ENCODE measurements at places on chromosomes 1 and 21.

GRCh38 chr1:94727846-94728715 is 92.1 kb upstream of the SLC44A3 start:
- no peak for DNase-seq

GRCh38 chr1:101497881-101498559 is 261.2 kb downstream of the S1PR1 start:
- DNase-seq = no peak

DNA sequence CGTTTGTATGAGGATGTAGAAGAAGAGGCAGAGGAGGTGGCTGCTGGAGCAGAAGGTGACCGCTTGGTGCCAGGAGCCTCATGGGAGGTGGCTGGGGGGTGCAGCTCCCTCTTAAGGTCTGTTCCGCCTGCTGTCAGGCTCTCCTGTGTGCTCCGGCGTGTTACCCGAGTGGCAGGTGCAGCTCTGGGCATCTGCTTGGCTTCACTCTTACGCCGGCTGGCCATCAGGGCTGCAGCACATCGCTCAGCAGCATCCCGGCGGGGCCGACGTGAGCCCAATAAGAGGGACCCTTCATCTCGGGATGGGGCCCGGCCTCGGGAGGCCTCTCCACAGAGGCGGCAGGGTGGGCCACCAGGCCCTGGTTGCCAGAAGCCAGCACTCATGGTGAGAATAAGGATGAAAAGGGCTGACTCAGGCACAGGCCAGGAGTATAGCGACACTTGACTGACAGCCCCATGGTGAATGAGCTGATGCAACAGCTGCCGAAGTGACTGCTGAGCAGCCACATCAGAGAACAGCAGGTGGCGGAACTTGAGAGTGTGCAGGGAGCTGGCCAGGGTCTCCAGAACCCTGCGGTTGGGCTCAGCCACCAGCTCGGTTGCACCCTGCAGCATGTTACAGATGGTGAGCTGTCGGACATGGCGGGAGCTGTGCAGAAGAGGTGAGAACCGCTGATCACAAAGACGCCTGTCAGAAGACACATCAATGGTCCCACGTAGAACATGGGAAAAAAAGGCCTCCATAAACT is 17.5 kb downstream of the LRRC41 start:
- DNase-seq = no peak

DNA sequence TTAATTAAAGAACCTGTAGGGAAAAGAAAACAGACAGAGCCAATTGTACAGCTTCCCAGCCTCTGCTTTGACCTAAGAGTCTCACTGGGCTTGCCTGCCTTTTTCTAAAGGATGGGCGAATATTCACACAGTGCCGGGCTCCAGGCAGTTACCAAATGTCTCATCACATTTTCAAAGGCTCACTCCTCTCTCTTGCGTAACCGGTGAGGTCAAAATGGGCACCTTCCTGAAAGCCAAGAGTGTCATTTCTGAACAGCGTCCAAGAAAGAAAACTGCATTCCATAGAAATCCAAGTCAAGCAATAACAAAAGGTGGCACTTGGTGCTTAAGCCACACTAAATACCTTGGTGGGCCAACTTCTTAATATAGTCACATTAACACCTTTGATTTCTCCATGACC is 710 bp upstream of the PALMD start:
- DNase-seq = peak; percentile 44

GRCh38 chr1:247054992-247055415 is 23.6 kb downstream of the ZNF670 start:
- no peak for DNase-seq

- DNase-seq = no peak
Observed at GRCh38 chr1:91651243-91651642, 150.6 kb downstream of the CDC7 start.

DNA sequence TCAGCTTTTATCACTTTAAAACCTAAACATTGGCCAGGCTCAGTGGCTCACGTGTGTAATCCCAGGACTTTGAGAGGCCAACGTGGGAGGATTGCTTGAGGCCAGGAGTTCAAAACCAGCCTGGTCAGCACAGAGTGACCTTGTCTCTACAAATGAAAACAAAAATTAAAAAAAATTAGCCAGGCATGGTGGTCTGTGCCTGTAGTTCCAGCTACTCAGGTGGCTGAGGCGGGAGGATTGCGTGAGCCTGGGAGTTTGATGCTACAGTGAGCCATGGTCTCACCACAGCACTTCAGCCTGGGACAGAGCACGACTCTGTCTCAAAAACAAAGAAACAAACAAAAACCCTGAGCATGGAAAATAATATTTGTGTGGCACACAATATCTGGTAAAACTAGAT is 143.5 kb upstream of the HNRNPU start:
- no peak for DNase-seq

- DNase-seq = no peak
Observed at GRCh38 chr21:14911351-14911750, 153.4 kb downstream of the NRIP1 start.

GRCh38 chr21:41217671-41218385 is 49.9 kb downstream of the BACE2 start:
- DNase-seq = peak; percentile 81

- peak; percentile 84 for DNase-seq
Observed at GRCh38 chr1:204446413-204447111, 34.9 kb upstream of the PPP1R15B start.

GRCh38 chr21:44304877-44305293 is 5.0 kb downstream of the PFKL start:
- DNase-seq = no peak

- DNase-seq = no peak
Observed at GRCh38 chr1:173100476-173101107, 49.9 kb upstream of the TNFSF18 start.

GRCh38 chr1:178875936-178876335 is 5.1 kb upstream of the ANGPTL1 start:
- DNase-seq = no peak

- no peak for DNase-seq
Observed at GRCh38 chr1:77583483-77583882, 99.0 kb downstream of the ZZZ3 start.

- no peak for DNase-seq
Observed at GRCh38 chr1:95179205-95179986, 54.6 kb upstream of the RWDD3 start.

GRCh38 chr1:210123924-210124589 is 108.5 kb upstream of the SERTAD4 start:
- no peak for DNase-seq

- DNase-seq = no peak
Observed at GRCh38 chr1:29256979-29257804, 20.9 kb downstream of the PTPRU start.

DNA sequence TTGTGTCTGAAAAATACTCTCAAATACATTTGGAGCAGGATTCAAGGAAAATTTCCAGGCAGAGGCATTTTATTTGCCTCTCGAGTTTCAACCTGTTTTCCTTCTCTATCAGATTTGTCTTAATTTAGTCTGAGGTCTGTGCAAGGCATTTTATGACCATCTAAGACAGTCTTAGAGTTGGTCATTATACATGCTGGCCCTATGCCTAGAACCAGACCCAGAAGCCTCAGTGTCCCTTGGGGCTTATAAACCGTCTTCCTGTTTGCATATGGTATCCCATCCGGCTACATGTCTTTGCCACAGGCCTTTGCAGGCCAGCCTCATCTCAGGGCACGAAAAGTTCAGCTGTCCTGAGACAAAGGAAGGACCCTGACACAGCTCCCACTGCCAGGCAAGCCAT is 346.1 kb downstream of the SIPA1L2 start:
- DNase-seq = no peak

DNA sequence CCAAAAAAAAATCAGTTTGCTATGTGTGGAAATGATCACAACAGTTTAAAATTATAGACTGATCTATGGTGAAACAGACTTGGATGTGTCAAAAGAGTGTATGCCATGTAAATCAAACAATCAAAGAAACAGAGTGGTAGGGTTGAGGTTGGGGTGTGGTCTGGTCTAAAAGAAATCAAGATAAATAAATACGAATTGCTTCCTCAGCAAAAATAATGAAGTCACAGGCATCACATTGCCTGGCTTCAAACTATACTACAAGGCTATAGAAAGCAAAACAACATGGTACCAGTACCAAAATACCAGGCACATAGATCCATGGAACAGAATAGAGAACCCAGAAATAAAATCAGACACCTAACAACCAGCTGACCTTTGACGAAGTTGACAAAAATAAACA is 1796.9 kb downstream of the NCAM2 start:
- no peak for DNase-seq

DNA sequence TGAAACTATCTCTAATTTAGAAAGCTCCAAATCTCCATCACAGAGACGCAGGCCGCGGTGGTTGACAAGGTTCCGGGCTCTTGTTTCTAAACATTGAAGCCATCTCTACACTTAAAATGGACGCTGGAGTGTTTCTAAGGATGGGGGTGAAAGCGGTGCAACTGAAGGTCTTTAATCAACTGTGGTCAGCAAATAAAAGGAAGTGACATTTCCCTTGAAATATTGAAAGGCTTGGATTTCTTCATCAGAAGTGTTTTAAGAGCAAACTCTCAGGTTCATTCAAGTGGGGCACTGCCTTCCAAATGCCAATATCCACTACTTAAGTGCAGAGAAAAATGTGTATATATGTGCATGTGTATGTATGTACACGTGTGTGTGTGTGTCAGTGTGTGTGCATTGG is 117.3 kb downstream of the KAZN start:
- DNase-seq = no peak

- no peak for DNase-seq
Observed at GRCh38 chr21:39048064-39048463, 135.2 kb downstream of the PSMG1 start.

- no peak for DNase-seq
Observed at GRCh38 chr1:4120557-4121292, 220.7 kb upstream of the C1orf174 start.

- DNase-seq = no peak
Observed at GRCh38 chr1:224109981-224110380, 3.9 kb upstream of the FBXO28 start.

- no peak for DNase-seq
Observed at GRCh38 chr1:30058970-30059369, 664.4 kb downstream of the MATN1 start.

- DNase-seq = no peak
Observed at GRCh38 chr1:158496374-158496773, 24.4 kb downstream of the OR10R2 start.

DNA sequence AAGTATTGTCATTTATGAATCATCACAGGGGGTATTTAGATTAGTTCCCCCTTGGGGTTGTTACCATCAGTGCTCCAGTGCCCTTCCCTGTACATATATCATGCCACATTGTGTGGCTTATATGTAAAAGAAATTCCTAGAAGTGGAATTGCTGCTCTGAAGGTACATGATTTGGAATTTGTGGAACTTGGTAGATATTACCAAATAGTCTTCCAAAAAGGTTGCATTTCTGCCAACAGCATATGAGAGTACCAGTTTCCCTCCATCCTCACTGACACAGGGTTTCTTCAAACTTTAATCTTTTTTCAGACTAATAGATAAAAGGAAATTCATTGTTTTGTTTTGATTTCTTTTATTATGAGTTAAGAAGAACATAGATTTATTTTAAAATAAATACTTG is 41.3 kb downstream of the AKNAD1 start:
- DNase-seq = no peak

DNA sequence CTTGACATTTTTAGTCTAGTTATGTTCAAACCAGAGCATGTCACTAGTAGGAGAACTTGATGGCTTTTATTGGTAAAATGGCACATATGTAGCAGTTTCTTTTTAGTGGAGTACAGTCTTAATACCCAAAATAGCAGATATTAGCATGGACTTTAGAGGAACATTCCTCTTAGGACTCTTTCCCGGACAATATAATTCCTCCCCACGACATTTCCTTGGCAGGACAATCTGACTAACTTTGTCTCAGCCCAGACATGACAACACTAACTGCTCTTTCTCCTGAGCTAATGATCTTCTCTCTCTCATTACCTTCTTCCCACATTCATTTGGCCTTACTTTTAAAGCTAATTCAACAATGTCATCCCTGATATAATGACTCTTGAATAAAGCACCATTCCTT is 62.5 kb downstream of the ADAMTS1 start:
- DNase-seq = no peak

DNA sequence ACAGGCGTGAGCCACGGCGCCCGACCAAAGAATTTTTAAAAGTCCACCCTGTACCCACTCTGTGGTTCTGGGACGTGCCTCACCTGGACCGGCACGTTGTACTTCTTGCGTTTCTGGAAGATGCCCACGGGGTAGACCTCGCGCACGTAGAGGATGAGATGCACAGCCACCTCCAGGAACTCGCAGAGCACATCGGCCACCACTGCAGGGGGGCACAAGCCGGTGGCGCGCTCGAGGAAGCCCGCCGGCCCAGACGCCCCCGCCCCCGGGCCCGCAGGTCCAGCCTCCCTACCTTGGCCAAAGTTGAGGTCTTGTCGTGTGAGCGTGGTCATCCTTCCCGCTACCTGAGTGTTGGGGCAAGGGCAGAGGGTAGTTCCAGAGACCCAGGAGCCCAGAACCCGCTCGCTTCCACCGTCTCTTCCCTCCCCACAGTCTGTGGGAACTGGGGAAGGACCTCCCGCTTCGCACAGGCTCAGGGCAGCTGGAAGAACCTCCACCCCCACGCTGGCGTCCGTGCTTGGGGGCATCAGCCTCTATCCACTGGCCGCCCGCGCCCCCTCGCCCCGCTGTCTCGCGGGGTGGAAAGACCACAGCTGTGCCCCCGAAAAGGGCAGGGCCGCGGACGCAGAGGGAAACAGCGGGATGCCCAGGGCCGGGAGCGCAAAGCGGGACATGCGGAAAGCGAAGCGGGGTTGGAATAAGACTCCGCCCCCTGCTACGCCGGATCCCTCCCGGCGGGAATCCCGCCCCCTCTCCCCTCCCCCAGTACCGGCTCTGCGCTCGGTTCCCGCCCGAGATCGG is 478 bp downstream of the MAD2L2 start:
- DNase-seq = peak; percentile 37

DNA sequence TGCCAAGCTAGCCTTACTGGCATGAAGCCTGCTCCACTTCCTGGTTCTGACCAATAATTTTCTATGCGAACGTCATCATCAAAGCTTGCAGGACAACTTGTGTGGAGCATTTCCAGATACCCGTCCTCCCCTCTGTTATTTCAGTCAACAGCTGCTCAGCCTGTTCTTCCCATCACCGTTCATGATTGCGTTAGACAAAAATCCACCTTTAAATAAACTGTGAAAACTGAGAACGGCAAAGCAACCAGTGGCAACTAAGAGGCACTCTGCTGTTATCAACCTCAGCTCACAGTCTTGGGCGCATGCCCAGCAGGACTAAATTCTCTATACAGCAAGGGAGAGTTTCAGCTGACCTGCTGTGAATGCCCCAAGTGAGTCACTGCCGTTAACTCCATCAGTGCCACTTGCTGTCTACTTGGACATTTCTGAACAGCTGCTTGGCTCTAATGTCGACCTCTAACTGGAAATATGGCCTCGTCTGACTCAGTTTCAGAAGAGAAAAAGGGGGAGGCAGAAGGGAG is 207.4 kb upstream of the RUNX1 start:
- DNase-seq = peak; percentile 88

DNA sequence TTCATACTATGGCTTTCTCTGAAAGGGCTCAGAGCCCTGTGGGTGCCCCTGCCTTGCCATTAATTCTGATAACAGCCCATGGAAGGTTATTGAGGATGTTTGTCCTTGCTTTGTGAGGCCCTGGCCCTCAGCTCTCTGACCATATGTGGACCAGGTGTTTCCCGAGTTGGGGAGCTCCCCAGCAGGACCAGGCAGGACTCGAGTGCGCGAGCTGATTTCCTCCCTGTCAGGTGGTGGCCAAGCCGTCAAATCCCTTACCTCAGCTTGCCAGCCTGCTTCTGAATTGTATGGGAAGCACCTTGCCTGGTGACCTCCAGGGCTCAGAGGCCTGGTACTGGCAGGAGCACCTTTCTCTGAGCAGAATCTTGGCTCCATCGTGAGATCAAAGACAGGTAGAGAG is 17.9 kb upstream of the SDE2 start:
- DNase-seq = no peak
